Omental fat pad (tissue), 4 donors: ENCODE measurements at places on chromosomes 13 and 19. TPM values are rescaled to one million over a fixed set of nuclear protein-coding genes. Genes with fewer than 3 reads are reported as not detected.

The LRRC25 gene
- total RNA-seq = 22.9 TPM

The LRRC63 gene
- not detected for total RNA-seq

The ZNF560 gene
- total RNA-seq = not detected

The PPP1R15A gene
- 145 TPM for total RNA-seq

The ZNF417 gene
- total RNA-seq = 11.1 TPM

GRCh38 chr19:17020385-17020784 lies 6.2 kb downstream of the CPAMD8 start:
- DNase-seq = no peak

DNA sequence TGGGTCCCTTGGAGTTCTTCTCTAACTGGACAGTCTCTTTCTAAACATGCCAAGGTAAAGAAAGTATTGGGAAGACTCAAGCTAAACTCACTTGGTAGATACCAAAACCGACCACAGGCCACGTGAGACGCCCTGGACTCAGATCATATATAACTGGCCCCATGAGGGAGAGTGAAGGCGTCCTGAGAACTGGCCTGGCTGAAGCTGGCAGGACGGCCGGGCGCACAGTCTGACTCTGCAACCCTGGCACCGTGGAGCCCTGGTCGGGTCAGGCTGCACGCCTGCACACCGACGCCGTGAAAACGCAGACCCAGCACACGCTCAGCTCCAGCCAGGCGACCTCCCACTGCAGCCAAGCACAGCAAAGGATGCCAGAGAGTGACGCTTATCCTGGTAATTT lies 122.5 kb upstream of the SPACA7 start:
- DNase-seq = no peak

DNA sequence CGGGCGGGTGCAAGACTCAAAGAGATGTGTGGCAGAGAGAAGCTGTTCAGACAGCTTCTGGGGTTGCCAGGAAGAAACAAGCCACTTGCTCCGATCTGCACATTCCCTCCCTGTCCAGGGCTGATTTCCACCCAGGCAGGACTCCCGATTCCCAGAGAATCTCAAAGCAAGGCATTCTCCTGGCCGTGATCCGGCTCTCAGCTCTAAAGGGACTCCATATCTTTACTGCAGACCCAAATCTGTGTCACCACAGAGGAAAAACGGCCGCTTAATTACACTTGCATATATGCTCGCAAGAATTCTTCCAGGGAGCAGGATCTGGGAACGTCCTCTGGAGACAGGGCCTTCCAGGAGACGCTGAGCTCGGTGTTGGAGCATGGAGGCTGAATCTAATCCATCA lies 25.7 kb downstream of the GNG7 start:
- no peak for DNase-seq

DNA sequence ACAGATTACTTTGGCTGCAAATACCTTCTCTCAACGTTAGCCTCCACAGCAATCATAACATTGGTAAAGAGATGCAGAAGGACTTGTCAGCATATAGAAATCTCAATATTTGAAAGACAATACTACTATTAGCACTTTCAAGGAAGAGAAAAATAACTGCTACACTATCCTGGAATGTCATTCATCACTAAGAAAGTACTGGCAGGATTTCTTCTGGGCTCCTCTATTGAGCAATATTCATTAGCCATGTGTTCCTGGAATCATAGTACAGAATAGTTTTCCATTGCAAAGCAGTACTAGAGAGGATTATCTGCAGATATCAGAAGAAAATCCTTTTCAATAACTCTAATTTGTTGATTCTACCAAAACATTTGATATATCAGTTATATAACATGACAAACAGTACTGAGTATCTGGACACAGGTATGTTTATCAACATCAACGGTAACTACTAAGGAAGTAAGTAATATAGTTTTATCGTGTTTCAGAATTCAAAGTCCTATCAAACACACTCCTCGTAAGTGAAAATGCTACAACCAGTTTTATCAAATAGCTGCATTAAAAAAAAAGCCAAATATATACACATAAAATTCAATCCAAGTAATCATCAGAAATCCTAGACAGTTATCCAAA lies 27.3 kb downstream of the INTS6 start:
- no peak for DNase-seq

DNA sequence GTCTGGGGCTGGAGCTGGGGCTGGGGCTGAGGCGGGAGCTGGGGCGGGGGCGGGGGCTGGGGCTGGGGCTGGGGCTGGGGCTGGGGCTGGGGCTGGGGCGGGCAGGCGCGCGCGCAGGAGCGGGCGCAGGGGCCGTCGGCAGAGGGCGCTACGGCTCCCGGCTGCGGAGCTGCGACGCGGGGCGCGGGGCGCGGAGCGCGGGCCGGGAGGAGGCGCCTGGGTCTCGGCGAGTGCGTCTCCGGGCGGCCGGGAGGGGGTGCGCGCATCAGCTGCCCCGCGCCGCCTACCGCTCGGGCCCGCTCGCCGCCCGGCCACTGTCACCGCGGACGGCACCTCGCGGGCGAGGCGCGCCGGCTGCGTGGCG lies 422 bp upstream of the MTUS2 start:
- no peak for DNase-seq

DNA sequence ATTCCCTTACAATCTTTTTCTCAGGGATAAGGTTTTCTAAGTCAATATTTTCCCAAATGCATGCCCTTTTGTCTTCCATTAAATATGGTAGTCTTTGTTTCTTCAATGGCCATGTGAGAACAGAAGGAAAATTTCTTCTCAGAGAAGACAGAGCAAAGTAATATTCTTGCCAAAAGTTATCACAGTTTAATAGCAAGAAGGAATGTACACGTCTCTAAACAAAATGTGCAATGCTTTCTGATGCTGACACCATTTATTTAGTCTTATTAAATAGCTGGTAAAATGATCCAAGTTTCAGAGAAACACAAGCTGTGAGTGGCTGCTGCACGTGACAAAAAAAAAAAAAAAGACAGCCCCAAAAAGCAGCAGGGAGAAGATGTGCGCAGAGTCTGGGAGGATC lies 542.5 kb downstream of the GPC6 start:
- no peak for DNase-seq

GRCh38 chr13:113658836-113659235 lies 838 bp upstream of the ATP4B start:
- no peak for DNase-seq

GRCh38 chr19:42386974-42387707 lies 3.0 kb downstream of the CNFN start:
- no peak for DNase-seq
